ENCODE measurements at places on chromosomes 2 and 18.

GRCh38 chr2:219509780-219510511, 4.3 kb upstream of the ASIC4 start:
- no peak for DNase-seq

DNA sequence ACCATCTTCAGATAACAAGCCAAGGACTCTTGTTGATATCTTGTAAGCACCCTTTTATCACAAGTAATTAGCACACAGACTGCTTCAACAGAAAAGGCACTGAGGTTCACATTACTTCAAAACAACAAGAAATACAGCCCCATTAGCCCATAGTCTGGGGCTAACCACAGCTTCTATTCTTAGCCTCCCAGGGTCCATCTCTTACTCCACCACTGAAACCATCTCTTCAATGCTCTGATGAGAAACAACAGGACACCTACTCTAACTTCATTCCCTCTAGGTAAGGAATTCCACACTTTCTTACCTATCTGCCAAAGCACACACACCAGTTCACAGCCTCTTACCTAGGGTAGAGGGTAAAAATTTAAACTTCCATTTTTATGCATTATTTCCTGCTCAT, 26.4 kb upstream of the CYTIP start:
- no peak for DNase-seq

- DNase-seq = no peak
These were observed 229.5 kb downstream of the ATAD2B start for GRCh38 chr2:23697256-23698075.

- DNase-seq = no peak
These were observed 33.6 kb upstream of the VWC2L start for GRCh38 chr2:214377286-214377624.

GRCh38 chr2:65018141-65018582, 29.0 kb downstream of the SLC1A4 start:
- DNase-seq = no peak

DNA sequence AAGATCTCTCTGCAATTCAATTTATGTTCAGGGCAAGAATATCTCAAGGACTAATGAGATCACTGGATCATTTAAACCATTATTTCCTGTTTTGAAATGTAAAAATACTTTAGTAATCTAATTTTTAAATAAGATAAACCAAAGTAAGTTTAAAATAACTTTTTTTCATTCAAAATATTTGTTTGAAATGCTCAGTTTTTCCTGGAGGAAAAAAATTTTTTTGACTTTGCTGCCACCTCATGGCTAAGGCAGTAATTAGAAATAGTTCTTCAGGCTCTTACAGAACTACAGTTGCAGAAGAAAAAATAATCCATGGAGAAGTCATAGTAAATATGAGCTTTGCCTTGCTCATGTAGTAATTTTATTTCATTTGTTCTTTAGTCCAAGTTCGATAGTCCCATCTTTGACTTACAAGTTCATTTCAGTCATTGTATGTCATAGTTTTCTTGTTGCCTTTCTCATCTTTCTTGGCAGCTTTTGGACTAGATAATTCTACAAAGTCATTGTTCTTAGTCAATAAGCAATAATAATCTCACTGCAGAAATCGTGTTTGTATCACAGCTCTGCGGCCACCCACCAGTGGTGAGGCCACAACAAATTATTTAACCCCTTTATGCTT, 127.4 kb downstream of the DPP4 start:
- no peak for DNase-seq

GRCh38 chr2:33104726-33105125, 158.0 kb downstream of the LTBP1 start:
- no peak for DNase-seq

- no peak for DNase-seq
These were observed 68.7 kb upstream of the PSMD14 start for GRCh38 chr2:161239326-161240109.

DNA sequence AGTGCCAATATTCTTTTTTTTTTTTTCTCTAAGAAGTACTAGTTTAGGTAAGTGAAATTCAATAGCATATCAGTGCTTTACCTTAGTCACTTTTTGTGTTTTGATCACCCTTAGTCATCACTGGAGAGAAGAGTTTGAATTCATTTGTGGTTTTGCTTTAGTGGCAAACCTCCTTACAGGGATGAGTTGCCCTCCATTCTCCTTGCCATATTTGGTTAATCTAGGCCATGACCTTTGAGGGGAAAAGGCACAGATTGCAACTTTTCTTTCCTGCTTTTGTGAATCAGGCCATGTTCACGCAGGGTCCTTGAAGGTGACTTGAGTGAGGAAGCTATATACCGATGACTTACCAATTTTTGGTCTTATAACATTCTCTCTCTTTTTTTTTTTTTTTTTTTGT, 34.4 kb downstream of the PLEKHA3 start:
- DNase-seq = peak; percentile 22

DNA sequence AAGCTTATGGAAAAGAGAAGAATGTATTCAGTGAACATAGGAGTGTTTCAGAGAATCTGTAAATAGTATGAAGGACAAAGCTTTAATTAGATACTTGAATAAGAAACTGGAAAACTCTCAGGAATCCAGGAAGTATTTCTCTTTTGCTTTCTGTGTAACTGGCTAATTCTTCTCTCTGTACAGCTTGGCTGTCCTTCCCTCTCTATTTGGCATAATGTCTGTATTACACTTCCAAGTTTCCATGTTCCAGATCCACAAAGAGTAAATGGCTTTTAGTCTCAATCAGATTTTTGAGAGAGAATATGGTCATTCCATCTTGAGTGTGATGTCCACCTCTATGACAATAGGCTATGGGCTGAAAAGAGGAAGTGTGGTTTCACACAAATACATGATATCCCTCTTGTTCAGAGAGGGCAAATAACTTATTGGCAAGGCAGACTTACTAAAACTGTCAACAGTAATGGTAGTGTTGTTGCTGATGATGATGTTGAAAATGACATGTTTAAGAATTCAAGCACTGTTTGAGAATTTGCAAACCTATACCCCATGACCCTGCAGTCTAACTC, 129.2 kb upstream of the ERBB4 start:
- DNase-seq = no peak

DNA sequence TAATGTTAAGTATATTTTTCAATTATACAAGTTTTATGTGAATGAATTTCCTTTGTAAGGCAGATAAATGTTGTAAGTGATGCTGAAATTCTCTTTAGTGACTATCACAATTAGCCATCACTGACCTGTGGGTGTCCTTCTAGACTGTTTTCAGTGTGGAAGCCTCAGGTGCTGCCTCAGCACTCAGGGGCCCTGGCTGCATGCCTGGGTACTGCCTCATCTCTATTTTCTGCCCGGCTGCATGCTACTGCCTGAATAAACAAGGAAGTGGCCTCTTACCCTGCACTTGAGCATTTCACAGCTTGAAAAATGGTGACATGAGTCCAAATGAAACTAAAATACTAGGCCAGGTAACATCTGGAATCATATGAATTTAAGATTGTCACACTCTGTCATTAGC, 787.6 kb upstream of the SALL3 start:
- DNase-seq = no peak

- no peak for DNase-seq
These were observed 1943.8 kb upstream of the PIK3C3 start for GRCh38 chr18:40011201-40011600.

DNA sequence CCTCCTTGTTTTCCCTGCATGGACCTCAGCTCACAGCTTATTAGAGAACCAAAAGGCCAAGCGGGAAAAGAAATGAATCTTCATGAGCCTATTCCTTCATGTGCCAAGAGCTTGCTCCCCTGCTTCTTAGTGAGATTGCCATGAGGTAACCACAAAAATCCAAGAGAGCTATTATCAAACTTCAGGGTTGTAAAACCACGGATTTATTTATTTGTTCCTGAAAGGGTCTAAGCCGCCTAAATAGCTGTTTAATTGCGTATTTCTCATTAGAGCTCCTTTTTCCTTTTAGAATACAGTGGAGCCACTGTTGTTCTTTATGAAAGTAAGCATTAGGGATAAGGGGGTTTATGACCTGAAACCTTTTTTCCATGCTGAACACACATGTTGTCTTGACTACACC, 58.0 kb downstream of the SRD5A2 start:
- DNase-seq = no peak

GRCh38 chr2:111030260-111030891, 90.3 kb upstream of the BCL2L11 start:
- DNase-seq = no peak

- no peak for DNase-seq
These were observed 4.0 kb downstream of the LPIN1 start for GRCh38 chr2:11750422-11750821.

- no peak for DNase-seq
These were observed 124.7 kb downstream of the GULP1 start for GRCh38 chr2:188416367-188416766.

DNA sequence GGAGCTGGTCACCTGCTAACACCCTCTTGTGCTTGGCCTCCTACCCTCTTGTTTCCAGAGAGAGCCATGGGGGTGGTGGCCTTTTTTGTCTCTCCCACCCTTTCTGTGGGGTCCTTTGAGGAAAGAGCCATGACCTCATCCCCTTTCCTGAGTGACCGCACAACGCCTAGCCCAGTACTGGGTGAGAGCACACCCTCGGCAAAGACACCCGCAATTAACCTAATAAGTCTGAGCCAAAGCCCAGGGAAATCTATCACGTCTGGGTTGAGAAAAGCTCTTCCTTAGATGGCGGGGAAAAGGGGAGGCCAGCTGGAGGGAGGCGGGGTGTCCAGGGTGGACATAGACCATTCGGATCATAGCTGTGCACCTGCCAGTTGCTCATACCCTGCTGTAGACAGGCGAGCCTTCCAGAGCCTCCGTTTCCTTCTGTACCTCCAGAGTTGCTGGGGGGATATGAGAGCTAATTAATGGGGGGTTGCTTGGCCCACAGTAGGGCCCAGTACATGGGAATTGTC, 93.7 kb upstream of the MCFD2 start:
- DNase-seq = no peak

GRCh38 chr2:174106736-174107135, 141.6 kb upstream of the SP3 start:
- no peak for DNase-seq

- DNase-seq = no peak
These were observed 76.6 kb upstream of the LPIN2 start for GRCh38 chr18:3089579-3089978.

DNA sequence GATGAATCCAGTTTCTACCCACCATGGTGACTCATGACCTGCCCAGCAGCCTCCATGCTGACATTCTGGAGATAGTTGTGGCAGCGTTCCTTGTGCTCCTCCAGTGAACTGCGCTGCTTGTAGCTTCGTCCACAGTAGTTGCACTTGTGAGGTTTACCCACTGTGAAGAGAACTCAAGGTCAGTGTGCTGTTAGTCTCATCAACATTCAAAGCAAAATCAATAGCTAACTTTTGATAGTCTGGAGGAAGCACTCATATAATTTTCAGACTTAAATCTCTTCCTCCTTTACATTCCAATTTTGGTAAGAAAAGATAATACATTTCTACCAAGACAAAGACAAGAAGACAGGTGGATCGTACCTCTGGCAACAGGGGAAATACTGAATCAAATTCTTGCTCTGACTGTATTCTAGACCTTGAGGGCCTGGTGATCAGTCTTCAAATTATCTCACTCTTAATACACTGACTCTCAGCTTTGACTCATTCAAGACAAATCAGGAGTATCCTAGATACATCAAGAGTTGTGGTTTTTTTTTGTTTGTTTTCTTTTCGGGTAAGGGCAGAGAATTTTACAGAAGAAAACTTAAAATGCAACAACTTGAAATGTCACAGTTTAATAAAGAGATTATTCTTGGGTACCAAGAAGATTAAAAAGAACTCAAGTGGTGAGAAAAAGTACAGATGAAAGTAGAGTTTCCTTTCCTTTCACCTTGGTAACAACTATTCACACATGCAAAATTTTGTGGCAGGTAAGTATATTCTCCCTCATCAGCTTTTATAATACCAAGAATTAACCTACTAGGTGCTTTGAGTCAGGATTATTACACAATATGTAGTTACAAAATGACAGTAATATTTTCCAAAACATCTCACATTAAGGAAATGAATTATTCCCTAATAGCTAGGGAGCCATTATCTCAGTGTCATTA, 129.2 kb downstream of the IKZF2 start:
- no peak for DNase-seq

- DNase-seq = no peak
These were observed 586.3 kb downstream of the TDRD15 start for GRCh38 chr2:21710031-21710430.

DNA sequence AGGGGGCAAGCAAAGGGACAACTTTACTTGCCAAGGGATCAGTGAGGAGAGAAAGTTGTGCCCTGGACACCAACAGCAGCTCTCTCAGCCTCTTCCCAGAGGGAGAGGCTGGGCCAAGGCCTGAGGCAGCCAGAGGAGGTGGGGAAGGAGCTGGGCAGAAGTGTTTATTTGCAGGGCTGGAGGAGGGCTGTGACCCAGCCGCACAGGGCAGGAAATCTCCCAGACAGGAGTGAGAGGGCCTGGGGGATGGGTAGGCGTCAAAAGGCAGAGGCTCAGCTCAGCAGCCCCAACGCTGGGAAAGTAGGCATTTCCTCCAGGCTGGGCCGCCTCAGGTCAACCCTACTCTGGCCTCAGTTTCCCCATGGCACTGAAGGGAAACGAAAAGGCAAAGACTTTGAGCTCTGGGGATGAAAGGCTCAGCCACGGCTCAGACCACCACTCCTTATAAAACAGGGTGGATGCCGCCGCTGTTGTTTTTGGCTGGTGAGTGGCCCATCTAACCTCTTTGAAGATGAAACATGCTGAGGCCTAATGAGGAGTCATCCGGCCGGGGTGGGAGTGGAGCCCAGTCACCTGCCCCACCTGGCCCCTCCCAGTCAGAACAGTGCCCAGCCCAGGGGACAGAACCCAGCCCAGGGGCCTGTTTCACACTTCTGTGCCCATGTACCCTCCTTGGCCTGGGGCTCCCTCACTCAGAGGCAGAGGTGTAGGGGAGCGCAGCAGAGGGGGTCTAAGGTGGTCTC, 21.9 kb upstream of the SEMA4C start:
- DNase-seq = no peak

DNA sequence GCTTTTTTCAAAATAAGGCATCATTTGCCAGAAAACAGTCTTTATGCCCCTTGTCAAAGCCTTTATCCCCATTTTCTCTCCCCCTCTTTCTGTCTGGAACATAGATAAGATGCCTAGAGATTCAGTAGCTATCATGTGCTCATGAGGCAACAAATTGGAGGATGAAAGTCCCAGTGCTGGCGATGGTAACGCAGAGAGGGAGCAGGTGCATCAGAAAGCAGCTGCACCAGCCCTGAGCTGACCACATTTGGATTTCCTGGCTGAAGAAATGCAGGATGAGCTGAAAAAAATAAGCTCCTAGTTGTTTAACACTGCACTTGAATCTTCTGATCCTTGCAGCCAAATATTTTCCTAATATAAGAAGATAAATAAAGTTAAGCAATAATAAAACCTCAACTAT, 48.0 kb downstream of the LOXHD1 start:
- no peak for DNase-seq

GRCh38 chr2:64720535-64721319, 67.0 kb upstream of the SERTAD2 start:
- no peak for DNase-seq

GRCh38 chr2:28021898-28022297, 131.4 kb downstream of the BABAM2 start:
- no peak for DNase-seq

- no peak for DNase-seq
These were observed 771.2 kb upstream of the SALL3 start for GRCh38 chr18:78208461-78208860.

GRCh38 chr18:36352384-36352783, 54.9 kb downstream of the FHOD3 start:
- DNase-seq = no peak

All from stimulated activated CD4-positive, alpha-beta T cell treated with anti-CD3 and anti-CD28 coated beads, Interleukin-1b, Interleukin-23, amount 100 ng/mL, for 24 hours (primary cell).